GM23248 (cell line): ENCODE measurements at places on chromosomes 11 and 22. TPM values are rescaled to one million over a fixed set of nuclear protein-coding genes. Genes with fewer than 3 reads are reported as not detected.

- no peaks in the 10 kb centered on the region for H3K27me3 ChIP-seq
- no peak overlapping the region for H3K4me3 ChIP-seq
- H3K36me3 ChIP-seq: no peaks in the 10 kb centered on the region
- no peak overlapping the region for H3K27ac ChIP-seq
These were observed 395.8 kb downstream of the RAB38 start for GRCh38 chr11:87779276-87780067.

- H3K4me1 ChIP-seq: peaks cover 4% of the 10 kb centered on the region
- no peak overlapping the region for H3K4me3 ChIP-seq
- no peaks in the 10 kb centered on the region; the same call in 1 of the 2 replicates for H3K36me3 ChIP-seq
- H3K27me3 ChIP-seq: no peaks in the 10 kb centered on the region
- H3K27ac ChIP-seq: no peak overlapping the region
These were observed 95.8 kb upstream of the ALKBH3 start for GRCh38 chr11:43784866-43785265.

The MS4A7 gene
- total RNA-seq: not detected in 2 replicates

DNA sequence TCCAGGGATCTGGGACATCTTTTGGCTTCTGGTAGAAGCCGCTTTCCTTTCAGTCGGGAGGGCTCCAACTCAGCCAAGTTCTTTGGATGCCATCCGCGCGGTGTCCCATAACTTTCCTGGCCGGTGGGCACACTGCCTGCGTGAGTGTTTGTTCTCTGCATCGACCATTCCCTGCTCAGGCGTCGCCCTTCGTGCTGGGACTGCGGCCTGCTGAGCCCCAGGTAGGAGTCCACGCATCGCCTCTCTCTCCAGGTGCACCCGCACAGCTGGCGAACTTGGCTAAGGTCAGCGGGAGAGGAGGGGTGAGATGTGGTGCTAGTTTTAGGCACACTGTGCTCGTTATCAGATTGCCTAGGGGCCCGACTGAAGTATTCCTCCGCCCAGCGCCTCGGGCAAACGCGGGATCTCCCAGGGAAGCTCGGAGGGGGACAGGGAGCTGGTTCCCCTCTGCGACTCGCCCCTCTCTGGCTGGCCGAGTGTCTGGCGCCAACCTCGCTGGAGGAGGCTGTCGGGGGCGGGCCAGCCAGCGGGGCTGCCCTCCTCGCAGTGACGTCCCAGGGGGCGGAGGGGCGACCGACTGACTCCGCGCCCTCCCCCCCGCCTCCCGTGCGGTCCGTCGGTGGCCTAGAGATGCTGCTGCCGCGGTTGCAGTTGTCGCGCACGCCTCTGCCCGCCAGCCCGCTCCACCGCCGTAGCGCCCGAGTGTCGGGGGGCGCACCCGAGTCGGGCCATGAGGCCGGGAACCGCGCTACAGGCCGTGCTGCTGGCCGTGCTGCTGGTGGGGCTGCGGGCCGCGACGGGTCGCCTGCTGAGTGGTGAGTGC lies at the start of gene LAYN:
Gene LAYN, plus strand, starts transcription at position 607 of the 823 bp plus-strand sequence. Its CDS starts 124 bp downstream, at position 731.
- no peaks in the 10 kb centered on the region for H3K27me3 ChIP-seq
- peaks cover 9% of the 10 kb centered on the region for H3K36me3 ChIP-seq
- peak within 1 kb of the TSS; percentile 70 for H3K27ac ChIP-seq
- peak within 1 kb of the TSS; percentile 90 for H3K4me3 ChIP-seq

The OR52I2 gene
- total RNA-seq: not detected in 2 replicates

DNA sequence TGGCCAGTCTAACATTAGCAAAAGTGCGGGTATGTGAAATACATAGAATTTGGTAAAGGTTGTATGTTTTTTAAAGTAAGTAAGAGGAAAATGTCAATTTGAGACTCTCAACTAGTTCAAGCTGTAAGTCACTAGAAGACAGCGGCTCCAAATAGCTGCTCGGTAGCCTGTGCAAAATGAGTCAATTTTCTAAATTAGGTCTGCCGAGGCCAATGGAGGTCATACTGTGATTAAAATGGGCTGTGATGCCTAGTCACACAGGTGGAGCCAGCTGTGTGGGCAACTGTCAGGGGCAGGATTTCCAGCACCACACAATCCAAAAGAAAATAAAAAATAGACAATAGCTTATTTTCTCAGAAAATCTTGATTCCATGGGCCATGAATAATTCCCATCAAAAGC lies 32.3 kb downstream of the KCNA4 start:
- DNase-seq: no peak
- H3K36me3 ChIP-seq: no peaks in the 10 kb centered on the region
- H3K27ac ChIP-seq: no peak overlapping the region
- no peaks in the 10 kb centered on the region for H3K27me3 ChIP-seq
- H3K4me3 ChIP-seq: no peak overlapping the region

- no peak overlapping the region for H3K27ac ChIP-seq
- H3K4me3 ChIP-seq: no peak overlapping the region
- no peaks in the 10 kb centered on the region for H3K36me3 ChIP-seq
- H3K4me1 ChIP-seq: no peaks in the 10 kb centered on the region
- peaks cover 13% of the 10 kb centered on the region; the same call in 1 of the 2 replicates for H3K27me3 ChIP-seq
These were observed 16.6 kb downstream of the KCNQ1 start for GRCh38 chr11:2461253-2461955.

DNA sequence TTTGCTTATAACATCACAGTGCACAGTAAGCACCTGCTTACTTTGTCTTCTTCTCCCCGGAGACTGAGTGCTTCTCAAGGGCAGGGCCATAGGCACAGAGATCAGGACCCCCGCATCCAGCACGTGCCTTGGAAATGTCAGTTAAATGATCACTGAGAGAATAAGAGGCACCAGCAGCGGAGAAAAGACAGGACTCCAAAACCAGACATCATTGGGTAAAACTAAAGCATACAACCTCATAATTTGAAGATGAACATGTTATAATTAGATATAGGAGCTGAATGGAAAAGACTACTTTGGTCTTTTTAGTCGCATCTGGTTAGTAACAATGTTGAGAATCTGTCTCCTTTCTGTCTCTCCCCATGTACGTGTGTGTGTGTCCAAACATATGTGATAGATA lies 1279.9 kb downstream of the LRRC4C start:
- H3K27me3 ChIP-seq: no peaks in the 10 kb centered on the region
- H3K4me1 ChIP-seq: no peaks in the 10 kb centered on the region
- H3K4me3 ChIP-seq: no peak overlapping the region
- H3K27ac ChIP-seq: no peak overlapping the region
- no peaks in the 10 kb centered on the region for H3K36me3 ChIP-seq
- no peak for DNase-seq

GRCh38 chr11:117986981-117987574 lies 884 bp downstream of the IL10RA start:
- no peak overlapping the region for H3K4me3 ChIP-seq
- peaks cover 33% of the 10 kb centered on the region for H3K27me3 ChIP-seq
- no peak overlapping the region for H3K27ac ChIP-seq
- no peaks in the 10 kb centered on the region for H3K4me1 ChIP-seq

DNA sequence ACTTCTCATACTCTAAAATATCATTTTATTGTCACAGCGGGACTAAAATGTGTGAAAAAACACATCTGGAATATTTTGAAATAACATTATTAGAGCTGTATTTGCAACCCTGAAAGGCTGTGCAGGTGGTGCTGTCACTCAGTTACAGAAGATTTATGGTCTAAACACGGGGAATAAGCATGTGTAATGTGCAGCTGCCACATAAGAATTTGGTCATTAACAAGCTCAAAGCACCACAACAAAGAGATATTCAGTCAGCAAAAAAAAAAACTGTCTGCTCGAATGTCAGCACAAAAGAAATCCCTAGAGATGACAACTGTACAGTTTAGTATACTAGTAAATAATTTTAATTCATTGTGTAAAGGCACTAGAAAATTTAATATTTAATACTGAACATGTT lies 31.3 kb downstream of the TMEM123 start:
- H3K36me3 ChIP-seq: no peaks in the 10 kb centered on the region; the same call in 1 of the 2 replicates
- no peaks in the 10 kb centered on the region for H3K27me3 ChIP-seq
- H3K4me1 ChIP-seq: no peaks in the 10 kb centered on the region
- H3K4me3 ChIP-seq: no peak overlapping the region
- DNase-seq: no peak

The MPPED1 gene
- not detected in 2 replicates for total RNA-seq

The OR8H1 gene
- total RNA-seq: not detected in 2 replicates

DNA sequence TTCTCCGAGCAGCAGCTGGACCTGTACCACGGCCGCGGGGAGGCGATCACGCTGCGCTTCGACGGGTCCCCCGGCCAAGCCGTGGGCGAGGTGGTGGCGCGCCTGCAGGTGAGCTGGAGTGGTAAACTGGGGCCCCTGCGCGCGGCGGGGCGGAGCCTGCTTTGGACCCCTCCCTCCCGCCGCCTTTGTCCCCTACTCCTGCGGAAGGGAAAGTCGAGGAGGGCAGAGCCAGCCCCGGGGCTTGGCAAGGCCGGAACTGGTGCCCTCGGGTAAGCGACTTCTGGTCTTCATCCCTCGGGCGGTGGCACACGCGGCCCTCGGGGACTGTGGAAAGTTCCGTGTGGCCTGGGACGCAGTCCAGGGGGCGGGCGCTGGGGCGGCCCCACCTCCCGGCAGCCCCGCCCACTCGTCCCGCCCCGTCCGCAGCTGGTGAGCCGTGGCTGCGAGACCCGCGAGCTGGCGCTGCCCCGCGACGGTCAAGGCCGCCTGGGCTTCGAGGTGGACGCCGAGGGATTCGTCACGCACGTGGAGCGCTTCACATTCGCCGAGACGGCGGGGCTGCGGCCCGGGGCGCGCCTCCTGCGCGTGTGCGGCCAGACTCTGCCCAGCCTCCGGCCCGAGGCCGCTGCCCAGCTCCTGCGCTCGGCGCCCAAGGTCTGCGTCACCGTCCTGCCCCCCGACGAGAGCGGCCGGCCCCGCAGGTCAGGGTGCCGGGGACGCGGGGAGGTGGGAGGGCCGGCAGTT lies 9.2 kb downstream of the SIPA1 start:
- H3K27me3 ChIP-seq: no peaks in the 10 kb centered on the region
- H3K27ac ChIP-seq: no peak overlapping the region
- no peaks in the 10 kb centered on the region for H3K36me3 ChIP-seq
- no peaks in the 10 kb centered on the region for H3K4me1 ChIP-seq
- peak; percentile 57 for DNase-seq
- H3K4me3 ChIP-seq: peak overlapping the region; percentile 44

The C22orf31 gene
- total RNA-seq: not detected in 2 replicates

DNA sequence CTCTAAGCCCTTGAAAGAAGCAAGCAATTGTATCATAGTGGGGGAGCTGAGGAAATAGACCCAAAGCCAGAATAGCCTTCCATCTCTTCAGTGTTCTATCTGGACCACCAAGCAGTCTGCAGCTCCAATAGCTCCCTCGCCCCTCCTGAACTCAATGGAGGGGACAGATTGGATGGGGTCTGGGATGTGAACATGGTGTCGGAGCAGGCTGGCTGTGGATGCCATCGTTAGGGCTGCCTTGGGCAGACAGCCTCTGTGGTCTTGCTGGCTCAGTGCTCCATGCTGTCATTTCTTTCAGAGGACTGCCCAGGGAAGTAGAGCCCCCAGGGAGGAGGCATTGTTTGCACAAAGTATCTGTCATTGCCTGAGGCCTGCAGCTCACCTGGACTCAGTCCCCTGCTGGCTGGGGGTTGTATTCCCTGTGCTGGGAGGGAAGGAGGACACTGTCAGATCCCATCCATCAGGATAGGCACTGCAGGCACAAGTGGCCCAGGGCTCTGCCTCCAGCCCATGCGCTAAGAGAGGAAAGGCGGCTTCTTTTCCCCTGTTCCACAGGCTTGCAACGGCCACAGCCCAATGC lies 537.7 kb downstream of the BUD13 start:
- no peaks in the 10 kb centered on the region; the same call in 1 of the 2 replicates for H3K27me3 ChIP-seq
- no peak overlapping the region for H3K4me3 ChIP-seq
- H3K36me3 ChIP-seq: no peaks in the 10 kb centered on the region
- H3K4me1 ChIP-seq: no peaks in the 10 kb centered on the region
- DNase-seq: no peak
- H3K27ac ChIP-seq: no peak overlapping the region

GRCh38 chr11:101346591-101346990 lies 217.0 kb upstream of the PGR start:
- no peaks in the 10 kb centered on the region for H3K27me3 ChIP-seq
- H3K4me3 ChIP-seq: no peak overlapping the region
- peak; percentile 37 for DNase-seq
- no peaks in the 10 kb centered on the region for H3K36me3 ChIP-seq
- H3K27ac ChIP-seq: no peak overlapping the region

GRCh38 chr11:128467610-128468041 lies 119.7 kb downstream of the ETS1 start:
- no peaks in the 10 kb centered on the region for H3K27me3 ChIP-seq
- peaks cover 57% of the 10 kb centered on the region for H3K36me3 ChIP-seq
- H3K4me1 ChIP-seq: peaks cover 66% of the 10 kb centered on the region
- H3K4me3 ChIP-seq: peak overlapping the region; percentile 11; the same call in 1 of the 2 replicates
- peak; percentile 99 for DNase-seq
